ENCODE measurements at places on chromosomes 5 and 9. TPM values are rescaled to one million over a fixed set of nuclear protein-coding genes. Genes with fewer than 3 reads are reported as not detected.

DCTN4 gene
- 28.1 TPM for total RNA-seq

GDNF gene
- not detected for total RNA-seq

DNA sequence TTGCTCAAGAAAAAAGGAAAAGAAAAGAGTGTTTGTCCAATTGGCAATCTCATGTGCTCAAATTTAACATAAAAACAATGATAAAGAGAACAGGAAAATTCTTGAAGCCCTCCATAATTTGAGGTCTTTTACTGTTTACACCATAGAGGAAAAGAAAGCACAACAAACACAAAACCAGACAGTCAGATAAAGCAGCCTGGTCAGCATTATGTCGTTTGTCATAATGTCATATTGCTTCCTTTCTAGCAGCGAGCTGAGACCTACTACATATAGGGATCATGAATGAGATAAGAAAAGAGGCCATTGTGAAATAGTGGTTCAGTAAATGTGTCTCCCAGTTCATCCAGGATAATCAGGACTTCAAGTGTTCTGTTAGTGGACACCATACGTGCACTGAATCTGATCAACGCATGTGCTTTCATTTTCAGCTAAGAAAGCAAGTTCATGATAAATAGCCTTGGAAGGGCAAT is 64.7 kb upstream of the SELENOP start:
- no peak for DNase-seq

TAF11L10 gene
- not detected for total RNA-seq

SPINK4 gene
- total RNA-seq, result not detected

EGFLAM gene
- 4.2 TPM for total RNA-seq

CYLC2 gene
- total RNA-seq, result not detected

MYO10 gene
- total RNA-seq, result 20.0 TPM

GRCh38 chr9:111909444-111909843 is 12.8 kb downstream of the UGCG start:
- no peak for DNase-seq

GADD45G gene
- 4.6 TPM for total RNA-seq

DNA sequence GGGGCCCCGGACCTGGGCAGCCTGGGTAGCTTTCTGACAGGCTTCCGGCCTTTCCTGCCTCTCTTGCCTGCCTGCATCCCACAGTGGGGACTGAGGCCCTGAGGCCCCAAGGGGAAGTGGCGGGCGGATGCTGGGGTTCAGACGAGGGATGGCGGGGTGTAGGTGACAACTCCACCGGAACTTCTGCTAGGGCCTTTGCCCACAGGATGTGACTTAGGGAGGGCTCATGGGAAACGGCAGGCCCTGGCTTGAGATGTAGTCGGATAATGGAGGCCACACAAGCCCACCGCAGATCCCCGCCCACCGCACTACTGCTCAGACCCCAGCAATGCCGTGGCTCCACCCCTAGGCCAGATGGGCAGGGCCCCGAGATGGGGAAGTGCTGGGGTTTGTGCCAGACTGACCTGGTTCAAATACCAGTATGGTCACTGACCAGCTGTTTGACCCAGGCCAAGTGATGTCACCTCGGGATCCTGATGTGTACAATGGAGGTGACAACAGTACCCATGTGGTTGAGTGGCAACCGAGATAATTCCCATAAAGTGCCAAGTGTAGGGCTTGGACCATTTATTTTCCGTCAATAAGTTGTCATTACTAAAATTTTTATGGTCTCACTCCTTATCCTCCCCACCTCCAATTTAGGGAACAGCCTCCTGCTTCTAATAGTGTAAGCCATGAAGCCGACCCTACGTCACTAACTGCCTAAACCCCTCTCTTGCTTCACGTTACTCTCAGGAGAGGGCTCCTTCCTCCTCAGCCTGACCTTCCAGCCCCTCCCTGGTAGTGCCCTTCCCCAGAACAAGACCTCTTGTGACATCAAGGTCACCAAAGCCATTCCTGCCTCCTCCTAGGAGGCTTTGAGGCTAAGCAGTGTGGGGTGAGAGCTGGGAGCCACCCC is 2.5 kb upstream of the CDK9 start:
- no peak for DNase-seq

INSL6 gene
- total RNA-seq, result not detected

- no peak for DNase-seq
These were observed 34.5 kb downstream of the SLC31A2 start for GRCh38 chr9:113185271-113185670.

DNA sequence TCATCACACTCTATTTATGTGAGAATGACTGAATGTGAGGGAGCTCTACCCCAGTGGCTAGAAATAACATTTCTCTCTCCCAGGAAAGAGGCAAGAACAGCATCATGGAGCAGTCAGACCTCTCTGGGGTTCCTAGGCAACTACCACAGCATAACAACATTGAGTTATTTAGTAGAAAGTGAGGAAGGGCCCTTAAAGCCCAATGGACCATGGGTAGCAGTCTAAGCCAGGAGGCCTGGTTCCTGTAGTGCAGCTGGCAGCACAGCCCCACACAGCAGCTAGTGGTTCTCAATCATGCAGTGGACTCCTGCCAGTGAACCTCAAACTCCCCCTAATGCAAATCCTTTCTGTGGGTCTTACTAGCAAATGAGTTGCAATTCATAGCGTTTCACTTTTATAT is 55.3 kb downstream of the SPEF2 start:
- DNase-seq, result no peak

- no peak for DNase-seq
These were observed 50.2 kb downstream of the CSNK1A1 start for GRCh38 chr5:149500922-149501582.

DNA sequence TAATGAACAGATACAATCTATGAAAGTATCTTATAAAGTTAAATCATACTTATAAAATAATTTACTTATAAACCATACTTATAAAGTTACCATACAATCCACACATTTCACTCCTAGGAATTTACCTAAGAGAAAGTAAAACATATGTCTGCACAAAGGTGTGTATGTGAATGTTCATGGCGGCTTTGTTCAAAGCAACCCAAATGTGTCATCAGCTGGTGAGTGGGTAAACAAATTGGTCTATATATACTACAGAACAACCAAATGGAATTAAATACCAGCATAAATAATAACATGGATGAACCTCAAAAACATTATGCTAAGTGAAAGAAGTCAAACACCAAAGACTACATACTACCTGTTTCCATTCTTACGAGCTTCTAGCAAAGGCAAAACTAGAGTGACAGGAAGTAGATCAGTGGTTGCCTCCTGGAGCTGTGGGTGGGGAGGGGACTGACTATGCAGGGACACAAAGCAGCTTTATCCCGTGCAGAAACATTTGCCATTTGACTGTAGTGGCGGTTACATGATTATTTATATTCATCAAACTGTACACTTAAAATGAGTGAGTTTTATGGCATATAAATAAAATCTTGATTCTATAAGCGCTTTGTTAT is 10.6 kb downstream of the TRAF1 start:
- no peak for DNase-seq

DNA sequence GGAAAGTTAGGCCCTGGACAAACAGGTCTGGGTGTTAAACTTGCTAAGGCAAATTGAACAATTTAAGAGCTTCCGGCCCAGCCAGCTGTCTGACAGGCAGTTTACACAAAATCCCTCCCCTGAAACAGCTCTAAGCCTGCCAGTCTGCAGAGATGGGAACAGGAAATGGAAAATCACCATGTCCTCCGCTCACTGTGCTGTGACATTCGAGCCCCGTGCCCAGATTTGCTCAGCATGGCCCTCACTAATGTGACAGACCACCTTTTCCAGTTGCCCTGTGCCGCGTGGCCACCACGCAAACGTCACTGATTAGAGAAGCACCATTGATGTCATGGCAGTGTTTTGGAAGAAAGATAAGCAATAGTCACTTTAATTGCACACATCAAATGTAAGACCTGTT is 41.0 kb downstream of the CCNJL start:
- DNase-seq, result no peak

DNA sequence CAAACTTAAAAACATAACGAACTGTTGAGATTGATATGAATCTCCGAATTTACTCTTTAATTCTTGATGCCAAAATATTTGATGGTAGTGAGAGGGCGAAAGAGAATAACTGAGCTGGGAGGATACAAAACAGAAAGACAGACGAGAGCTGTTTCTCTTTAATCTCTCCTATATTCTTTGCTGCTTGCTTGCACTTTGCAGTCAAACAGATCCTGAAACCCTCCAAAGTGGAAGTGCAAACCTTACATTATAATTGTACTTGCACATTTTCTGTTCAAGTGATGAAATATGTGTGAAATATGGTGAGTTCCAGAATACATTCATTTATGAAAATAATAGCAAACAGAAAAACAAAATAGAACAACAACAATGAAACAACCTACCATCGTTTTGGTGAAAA is 63.8 kb downstream of the PAM start:
- DNase-seq, result no peak

KDM3B gene
- 33.4 TPM for total RNA-seq

- DNase-seq, result no peak
These were observed 79.0 kb downstream of the FBXW11 start for GRCh38 chr5:171927345-171927941.

SLC36A2 gene
- 0.75 TPM for total RNA-seq

GRCh38 chr5:137370096-137371071 is 128.7 kb downstream of the SPOCK1 start:
- no peak for DNase-seq

- no peak for DNase-seq
These were observed 154.0 kb downstream of the PIK3R1 start for GRCh38 chr5:68369457-68370125.

GRCh38 chr5:139895647-139896046 is 100.0 kb downstream of the PSD2 start:
- no peak for DNase-seq

DNA sequence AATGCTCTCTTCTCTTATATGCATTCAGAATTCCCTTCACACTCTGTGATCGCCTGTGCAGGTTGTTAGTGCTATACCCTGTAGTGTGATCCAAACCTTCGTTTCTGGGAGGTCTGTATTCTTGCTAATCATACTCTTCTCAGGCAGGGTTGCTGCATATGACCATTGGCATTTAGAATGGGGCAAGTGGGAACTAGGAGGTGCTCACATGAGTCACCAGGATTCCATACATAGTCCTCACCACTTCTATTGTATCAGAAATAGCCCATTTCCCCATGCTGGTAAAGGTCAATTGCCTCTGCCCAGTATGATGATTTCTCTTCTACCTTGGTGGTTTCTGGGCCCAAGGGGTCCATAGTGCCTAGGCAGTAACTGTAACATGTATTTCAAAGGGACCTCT is 443.5 kb upstream of the CDH6 start:
- no peak for DNase-seq

IL9 gene
- not detected for total RNA-seq

- DNase-seq, result no peak
These were observed 105.8 kb downstream of the DOCK2 start for GRCh38 chr5:169742771-169743296.

GRCh38 chr9:33719581-33720374 is 75.6 kb upstream of the PRSS3 start:
- DNase-seq, result no peak

DNA sequence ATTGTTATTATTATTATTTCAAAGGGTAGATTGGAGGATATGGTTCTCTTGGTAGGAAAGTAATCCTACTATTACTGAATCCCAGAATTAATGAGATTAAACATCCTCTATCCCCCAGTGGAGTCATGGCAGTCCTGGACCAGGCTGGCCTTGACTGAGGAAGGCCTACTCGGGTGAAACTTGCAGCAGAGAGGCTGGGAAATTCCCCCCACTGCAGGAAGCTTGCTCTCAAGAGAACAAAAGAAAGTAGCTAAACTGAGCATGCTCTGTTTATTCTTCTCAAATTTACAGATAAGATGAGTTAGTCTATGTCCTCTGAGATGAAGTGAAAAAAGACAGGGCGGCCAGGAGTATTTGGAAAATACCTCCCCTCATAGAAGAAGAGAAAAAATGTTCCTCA is 233.9 kb upstream of the RPS23 start:
- no peak for DNase-seq

GRCh38 chr9:128550226-128550625 is 2.2 kb upstream of the SPTAN1 start:
- no peak for DNase-seq

GRCh38 chr5:155017610-155018009 is 4.1 kb downstream of the KIF4B start:
- DNase-seq, result no peak

ATP10B gene
- 0.43 TPM for total RNA-seq

TAS2R1 gene
- total RNA-seq, result not detected

- no peak for DNase-seq
These were observed 32.6 kb upstream of the RXRA start for GRCh38 chr9:134293611-134294152.

DMRT3 gene
- not detected for total RNA-seq

GABRB2 gene
- total RNA-seq, result 0.21 TPM

GRCh38 chr5:2719332-2719731 is 32.1 kb downstream of the IRX2 start:
- peak; percentile 1 for DNase-seq

DNA sequence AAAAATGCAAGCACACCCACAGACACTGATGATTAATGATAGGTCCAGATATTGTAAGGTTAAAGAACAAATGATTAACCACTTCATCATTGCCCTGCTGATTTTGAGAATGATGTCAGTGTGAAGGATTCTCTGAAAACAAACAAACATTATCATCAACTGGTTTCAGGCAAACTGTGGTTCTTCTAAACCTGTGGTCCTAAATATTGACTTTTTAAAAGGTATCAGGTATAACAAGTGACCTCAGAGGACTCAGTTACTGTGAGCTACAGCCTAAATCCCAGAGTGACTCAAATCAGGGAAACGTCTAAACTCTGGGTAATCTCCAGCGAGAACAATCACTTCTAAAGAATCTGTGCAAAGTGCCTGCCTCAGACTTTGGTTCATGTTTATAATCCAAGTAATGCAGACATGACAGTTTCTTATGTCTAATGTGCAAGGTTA is 172.3 kb upstream of the CDH6 start:
- no peak for DNase-seq
